T-helper 17 cell (primary cell): ENCODE measurements at places on chromosomes 13 and 19.

GRCh38 chr19:46697204-46697960, 19.5 kb downstream of the PRKD2 start:
- no peak for DNase-seq

DNA sequence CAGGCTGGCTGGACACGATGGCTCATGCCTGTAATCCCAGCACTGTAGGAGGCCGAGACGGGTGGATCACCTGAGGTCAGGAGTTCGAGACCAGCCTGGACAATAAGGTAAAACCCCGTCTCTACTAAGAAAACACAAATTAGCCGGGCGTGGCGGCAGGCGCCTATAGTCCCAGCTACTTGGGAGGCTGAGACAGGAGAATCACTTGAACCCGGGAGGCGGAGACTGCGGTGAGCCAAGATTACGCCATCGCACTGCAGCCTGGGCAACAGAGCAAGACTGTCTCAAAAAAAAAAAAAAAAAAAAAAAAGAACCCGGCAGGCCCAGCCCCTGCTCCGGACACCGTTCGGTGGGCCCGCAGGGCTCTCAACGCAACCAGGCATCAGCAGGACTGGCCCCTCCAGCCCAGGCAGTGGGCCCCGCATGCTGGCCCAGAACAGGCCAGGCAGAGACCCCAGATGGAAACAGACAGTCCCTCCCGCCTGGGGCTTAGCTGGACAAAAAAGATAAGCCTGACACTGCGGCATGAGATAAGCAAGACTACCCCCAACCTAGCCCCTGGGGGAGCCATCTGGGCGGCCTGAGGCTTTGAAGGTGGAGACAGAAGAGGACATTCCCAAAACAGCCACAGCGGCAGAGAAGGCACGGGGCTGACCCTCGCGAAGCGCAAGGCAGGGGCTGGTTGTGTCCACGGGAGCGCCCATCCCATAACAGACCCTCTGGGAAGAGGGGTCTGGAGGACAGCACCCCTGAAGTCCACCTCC, 11.6 kb downstream of the REXO1 start:
- no peak for DNase-seq

- no peak for DNase-seq
Observed at GRCh38 chr13:83620530-83621220, 261.6 kb downstream of the SLITRK1 start.

GRCh38 chr13:24293746-24294145, 15.6 kb upstream of the C1QTNF9 start:
- DNase-seq: no peak

DNA sequence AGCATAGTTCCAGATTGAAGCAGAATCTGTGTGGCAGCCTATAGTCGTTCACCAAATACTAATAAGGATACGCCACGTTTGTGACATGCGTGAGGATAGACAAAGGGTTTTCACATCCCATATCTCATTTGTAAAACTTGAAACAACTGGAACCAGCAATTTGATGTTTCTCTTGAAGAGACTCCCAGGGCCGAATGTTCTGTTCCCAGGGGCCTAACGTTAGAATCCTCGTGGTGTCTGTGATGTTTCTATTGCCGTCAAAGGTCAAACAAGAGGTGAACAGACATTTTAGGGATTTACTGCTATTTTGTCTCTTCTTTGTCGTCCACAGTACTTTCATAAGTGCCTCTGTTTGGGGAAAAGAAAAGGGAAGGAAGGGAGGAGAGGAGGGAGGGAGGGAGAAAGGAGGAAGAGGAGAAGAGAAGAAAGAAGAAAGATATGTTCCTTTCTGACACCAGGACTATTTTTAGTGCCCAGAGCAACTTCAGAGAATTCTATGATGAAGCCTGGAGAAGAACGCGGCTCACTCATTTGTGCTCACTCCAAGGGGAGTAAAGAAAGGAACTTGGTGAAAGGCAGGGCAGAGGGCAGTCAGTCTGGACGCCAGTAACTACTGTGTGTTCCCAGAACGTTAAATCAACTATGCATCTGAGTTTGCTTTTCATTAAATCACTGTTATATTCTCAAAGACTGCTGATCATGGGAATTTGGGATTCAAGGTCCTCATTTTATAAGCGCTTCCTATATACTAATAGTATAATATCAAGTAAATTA, 154.5 kb downstream of the DCT start:
- DNase-seq: no peak

DNA sequence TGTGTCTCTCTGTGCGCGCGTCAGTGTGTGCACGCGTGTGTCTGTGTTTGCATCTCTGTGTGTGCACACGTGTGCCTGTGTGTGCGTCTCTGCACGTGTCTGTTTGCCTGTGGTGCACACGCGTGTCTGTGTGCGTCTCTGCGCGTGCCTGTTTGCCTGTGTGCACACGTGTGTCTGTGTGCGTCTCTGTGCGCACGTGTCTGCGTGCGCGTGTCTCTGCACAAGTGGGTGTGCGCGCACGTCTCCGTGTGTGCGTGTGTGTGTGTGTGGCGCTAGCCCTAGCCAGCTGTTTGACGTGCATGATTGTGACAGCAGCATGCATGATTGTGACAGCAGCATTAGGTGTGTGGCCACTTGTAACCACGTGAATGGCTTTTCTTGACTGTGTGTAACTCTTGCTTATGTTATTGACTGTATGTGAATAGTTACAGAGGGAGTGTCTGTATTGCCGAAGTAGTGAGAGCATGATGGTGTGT, 31.1 kb downstream of the ZNF146 start:
- no peak for DNase-seq
